Suppressor macrophage treated with lipopolysaccharide for 4 hours (primary cell): ENCODE measurements at places on chromosomes 3 and 15.

DNA sequence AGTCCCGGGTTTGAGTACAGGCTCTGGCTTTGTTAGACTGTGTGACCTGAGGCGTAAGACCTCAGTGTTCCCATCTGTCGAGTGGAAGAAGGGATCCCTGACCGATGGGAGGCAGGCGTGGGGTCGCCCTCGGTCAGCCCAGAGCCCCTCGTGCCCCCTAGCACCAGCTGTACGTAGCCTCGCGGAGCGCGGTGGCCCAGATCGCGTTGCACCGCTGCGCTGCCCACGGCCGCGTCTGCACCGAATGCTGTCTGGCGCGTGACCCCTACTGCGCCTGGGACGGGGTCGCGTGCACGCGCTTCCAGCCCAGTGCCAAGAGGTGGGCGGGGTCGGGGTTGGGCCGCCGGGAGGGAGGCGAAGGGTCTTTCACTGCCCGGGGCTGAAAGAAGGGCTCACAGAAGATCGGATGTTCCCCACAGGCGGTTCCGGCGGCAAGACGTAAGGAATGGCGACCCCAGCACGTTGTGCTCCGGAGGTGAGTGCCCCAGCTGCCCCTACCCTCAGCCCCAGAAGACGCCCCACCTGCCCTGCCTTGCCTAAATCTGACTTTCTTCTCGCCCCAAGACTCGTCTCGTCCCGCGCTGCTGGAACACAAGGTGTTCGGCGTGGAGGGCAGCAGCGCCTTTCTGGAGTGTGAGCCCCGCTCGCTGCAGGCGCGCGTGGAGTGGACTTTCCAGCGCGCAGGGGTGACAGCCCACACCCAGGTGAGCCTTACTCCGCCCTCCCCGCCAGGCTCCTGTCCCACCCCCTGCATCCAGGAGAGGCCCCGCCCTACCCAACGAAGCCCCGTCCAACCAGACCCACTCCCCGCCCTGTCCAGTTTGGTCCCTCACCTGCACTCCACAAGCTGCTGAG lies 3.5 kb upstream of the LSMEM2 start:
- no peak for DNase-seq

DNA sequence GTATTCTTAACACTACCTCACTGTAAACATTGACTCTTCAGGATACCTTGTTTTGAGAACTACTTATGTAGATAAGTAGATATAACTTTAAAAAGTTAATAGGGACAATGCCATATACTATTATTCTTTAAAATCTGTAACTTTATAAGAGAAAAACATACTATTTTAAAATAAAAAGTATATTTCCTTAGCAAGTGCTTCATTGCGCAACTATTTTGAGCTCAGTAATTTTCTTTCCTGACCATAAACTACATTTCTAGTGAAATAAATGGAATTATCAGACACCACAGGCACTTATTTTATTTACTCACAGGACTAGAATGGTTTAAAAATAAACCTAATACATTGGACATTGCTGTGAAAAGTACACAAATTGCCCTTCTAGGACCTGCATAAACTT lies 764.4 kb upstream of the LMCD1 start:
- no peak for DNase-seq

DNA sequence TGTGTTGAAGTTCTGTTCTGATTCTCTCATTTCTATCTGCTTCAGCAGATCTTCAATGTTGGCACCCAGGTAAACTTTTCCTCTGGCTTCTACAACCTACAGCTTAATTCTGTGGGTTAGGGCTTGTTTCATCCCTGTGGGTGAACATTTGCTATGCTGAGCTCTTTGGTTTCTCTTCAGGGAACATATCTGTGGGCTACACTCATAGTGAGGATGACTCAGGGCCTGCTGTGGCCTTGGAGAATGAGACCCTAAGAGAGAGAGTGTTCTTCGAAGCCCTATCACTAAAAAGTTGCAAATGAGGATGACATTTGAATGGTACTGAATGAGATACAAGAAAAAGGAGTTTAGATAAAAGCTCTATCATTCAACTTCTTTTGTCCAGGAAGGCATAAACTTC lies 346.2 kb upstream of the CBLB start:
- no peak for DNase-seq

DNA sequence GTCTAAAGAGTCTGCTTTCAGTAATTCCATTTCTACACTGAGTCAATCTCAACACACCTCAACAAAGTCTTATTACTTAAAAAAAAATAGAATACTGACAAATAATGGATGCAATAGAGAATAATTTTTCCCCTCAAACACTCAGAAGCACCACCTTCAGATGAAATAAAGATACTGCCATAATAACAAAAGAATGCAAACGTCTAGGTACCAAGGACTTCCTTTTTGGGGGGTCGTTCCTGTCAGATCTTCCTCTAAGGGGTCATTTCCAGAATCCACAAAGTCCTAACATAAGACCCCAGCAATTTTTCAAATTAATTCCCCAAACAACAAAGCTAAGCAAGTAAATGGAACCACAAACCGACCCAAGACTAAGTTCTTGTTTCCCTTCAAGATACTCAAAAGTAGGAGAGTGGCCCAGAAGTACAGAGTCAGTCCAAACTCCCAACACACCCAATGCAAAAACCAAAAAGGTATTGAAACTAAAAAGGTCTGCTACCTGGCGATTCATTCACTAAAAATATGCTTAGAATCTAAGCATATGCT lies 1.3 kb downstream of the RYK start:
- no peak for DNase-seq

DNA sequence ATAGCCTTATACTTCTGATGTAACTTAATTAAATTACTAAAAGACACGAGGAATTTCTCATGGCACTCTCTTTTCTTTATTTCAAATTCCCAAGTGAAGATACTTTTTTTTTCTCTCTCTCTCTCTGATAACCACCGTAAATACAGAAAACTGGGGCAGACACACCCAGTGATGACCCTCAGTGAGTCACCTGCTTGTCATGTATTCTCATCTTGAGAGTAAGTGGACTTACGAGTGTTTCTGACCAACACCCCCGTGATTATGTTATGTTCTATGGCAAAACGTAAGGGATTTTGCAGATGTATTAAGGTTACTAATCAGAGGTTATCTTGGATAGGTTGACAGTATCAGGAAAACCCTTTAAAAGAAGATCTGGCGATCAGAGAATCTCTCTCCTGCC lies 348.8 kb upstream of the ZNF717 start:
- no peak for DNase-seq

DNA sequence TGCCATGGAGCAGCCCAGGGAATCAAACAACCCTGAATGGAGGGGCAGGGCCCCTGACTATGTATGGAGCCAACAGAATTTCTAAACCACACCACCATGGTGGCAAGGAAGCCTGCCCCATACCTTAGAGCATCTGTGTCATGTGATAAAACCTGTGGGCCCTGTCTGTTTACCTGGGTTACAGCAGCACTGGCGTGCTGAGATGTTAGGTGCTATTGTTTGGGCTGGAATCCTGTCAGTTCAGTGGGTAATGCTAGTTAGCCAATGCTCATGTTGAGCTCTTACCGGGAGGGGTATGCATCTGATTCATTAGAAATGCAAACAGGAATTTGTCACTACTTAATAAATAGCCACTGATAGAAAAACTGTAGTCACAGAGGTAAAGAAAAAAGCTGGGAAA lies 63.5 kb upstream of the ETV5 start:
- no peak for DNase-seq

- DNase-seq: peak; percentile 18
Observed at GRCh38 chr3:154121701-154122551, 736 bp downstream of the ARHGEF26 start.

DNA sequence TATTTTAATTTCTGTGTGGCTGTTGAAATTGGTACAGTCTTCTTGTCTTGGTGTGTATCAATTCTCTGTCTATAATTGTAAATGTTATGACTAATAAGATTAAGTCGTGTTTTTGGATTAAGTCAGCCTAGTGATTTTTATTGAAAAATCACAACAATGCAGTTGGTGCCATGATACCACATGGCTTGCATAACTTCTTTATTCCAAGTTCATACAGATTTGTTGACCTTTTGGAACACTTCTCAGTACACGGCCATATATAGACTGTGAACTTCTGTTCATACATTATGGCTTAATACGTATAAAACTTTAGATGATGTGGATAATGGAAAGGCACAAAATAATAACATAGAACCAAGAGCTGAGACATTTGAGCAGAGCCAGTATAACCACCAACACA lies 121.2 kb upstream of the NAALADL2 start:
- no peak for DNase-seq

- DNase-seq: no peak
Observed at GRCh38 chr3:39577541-39577940, 110.1 kb downstream of the MOBP start.

GRCh38 chr3:46334741-46335478 lies 19.0 kb upstream of the CCR2 start:
- no peak for DNase-seq

- DNase-seq: no peak
Observed at GRCh38 chr15:86054338-86054737, 25.3 kb upstream of the AGBL1 start.

GRCh38 chr15:66138892-66139590 lies 114.5 kb downstream of the MEGF11 start:
- peak; percentile 10 for DNase-seq

GRCh38 chr15:27865323-27865922 lies 233.7 kb downstream of the OCA2 start:
- no peak for DNase-seq

GRCh38 chr3:71850654-71851053 lies 65.7 kb upstream of the PROK2 start:
- DNase-seq: no peak

DNA sequence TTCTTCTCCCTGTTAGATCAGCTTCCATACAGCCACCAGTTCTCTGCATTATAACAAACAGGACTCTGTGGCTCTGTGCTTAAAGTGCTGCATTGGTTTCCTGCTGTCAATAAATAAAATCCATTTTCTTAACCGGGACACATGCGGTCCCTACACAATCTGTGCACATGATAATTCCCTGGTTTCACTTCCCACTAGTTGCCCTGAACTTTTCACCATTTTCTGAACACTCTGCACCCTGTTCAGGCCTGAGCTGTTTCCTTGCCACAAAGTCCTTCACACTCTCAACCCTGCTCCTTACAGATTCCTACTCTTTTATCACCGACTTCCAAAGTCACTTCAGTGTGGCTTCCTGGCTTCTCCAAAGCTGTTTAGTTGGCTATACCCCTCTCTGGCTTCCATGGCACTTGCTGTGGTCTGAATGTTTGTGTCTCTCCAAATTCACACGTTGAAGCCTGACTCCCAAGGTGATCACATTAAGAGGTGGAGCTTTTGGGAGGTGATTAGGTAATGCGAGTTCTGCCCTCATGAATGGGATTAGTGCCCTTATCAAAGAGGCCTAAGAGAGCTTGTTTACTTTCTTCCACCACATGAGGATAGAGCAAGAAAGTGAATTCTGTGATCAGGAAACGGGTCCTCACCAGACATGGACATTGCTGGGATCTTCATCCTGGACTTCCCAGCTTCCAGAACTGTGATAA lies 233.4 kb downstream of the CHST2 start:
- peak; percentile 52 for DNase-seq

DNA sequence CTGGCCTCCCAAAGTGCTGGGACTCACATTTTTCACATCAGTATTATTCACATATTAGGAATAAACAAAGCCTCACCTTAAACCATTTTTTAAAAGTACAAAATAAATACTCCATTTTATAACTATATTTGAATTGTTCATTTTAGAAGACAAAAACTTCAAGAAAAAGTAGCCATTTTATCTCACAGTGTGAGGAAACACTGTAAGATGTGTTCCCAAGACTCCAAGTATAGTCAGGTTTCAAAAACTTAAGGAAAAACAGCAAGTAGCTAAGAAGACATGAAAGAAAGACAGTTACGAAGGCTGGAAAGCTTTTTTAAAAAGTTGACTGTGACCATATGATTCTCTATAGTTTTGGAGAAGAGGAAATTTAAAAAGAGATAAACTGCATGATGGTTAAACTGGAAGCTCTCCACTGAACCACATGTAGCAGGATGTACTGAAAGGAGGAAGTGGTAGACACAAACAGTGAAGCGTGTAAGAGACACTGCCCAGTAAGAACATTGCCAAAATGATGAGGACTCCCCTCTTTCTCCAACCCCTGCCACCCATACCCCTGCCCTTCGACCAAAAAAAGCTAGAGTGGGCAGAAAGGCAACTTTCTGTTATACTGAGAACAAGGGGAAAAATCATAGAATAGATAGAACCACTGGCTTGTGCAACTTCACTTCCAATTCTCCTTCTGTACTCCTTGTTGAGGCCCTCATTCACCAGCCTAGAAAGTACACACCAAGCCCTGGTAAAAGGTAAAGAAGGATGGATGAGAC lies 6.2 kb upstream of the TMF1 start:
- no peak for DNase-seq

DNA sequence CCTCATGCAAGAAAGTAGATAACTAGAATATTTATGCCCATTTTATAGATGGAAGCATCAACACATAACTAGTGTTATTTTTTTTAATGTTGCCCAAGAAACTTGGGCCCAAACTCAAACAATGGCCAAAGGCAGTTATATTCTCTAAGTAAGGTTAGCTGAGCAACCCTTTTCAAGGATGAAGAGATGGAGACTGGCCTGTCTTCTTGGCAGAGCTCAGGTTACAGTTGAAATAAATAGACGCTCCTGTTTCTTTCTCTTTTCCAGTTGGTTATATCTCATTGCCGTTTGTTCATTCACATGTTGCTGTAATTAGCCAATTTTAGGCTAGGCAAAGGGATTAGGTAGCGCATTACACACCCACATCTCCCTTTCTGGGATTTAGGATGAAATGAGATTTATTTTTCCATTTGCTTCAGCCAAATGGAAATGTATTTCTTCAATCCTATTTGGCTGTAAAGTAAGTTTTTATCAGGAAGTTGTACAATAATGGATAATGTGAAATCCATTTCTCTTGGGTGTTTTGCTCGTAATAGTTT lies 93.2 kb downstream of the CMSS1 start:
- DNase-seq: no peak

- no peak for DNase-seq
Observed at GRCh38 chr3:108297647-108298046, 1.3 kb downstream of the HHLA2 start.

GRCh38 chr3:82114589-82114988 lies 353.1 kb upstream of the GBE1 start:
- no peak for DNase-seq

DNA sequence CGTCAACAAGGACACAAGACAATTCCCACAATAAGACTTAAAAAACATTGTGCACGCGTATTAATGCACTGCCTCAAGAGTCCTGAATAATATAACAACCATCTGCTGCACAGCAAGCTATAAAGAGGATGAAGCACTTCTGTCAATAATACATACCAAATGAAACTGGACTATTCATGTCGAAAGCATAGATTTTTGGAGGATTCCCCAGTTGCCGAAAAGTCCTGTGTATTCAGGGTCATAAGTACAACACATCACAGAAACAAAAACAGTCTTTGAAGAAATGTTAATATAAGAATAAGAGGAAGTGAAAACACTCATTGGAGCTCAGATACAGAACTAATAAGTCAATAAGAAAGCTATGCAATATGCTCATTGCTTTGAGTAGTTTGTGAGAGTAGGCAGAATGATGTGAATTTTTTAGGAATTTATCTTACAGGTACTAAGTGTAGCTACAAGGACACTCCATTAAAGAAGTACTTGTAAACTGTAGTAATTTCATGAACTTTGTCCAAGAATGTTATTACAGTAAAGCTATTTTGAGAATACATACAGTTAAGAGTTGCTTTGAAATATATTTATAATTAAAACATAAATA lies 31.6 kb downstream of the CBLB start:
- DNase-seq: peak; percentile 74
